ENCODE measurements at places on chromosomes 1 and 21. TPM values are rescaled to one million over a fixed set of nuclear protein-coding genes. Genes with fewer than 3 reads are reported as not detected.
A peak's percentile ranks its signal among the peaks of the same experiment; 100 is the strongest.

CFH gene
- polyA plus RNA-seq, result 38.4 TPM

SHE gene
- 11.0 TPM for polyA plus RNA-seq

LY9 gene
- 0.17 TPM for polyA plus RNA-seq

UTS2 gene
- 0.37 TPM for polyA plus RNA-seq

CNKSR1 gene
- 10.7 TPM for polyA plus RNA-seq

DNA sequence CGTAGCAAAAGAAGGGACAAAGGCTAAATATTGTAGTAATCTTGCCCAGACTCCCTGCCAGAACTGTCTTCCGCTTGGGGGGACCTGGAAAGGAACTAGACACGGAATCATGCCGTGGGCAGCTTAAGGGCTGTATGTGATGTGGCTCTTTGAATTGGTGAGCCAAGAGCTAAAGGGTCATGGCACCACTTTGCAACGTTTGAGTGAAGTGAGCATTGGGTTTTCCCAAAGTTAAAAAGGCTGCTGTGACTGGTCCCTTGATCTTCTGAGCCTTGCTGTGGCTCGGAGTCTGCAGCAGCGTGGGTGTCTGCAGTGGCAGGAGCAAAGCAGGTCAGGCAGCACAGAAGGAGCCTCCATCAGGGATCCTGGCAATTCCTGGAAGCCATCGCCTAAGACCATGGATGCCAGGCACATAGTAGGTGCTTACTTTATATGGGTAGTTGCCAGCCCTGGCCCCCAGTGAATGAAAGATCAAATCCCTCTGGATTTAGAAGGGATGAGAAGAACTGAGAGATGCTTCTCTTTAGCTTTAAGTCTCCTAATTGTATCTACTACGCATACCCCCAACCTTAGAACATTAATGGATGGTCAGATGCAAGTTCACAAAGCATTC is 1.8 kb downstream of the SMYD2 start:
- no peak for DNase-seq

DNA sequence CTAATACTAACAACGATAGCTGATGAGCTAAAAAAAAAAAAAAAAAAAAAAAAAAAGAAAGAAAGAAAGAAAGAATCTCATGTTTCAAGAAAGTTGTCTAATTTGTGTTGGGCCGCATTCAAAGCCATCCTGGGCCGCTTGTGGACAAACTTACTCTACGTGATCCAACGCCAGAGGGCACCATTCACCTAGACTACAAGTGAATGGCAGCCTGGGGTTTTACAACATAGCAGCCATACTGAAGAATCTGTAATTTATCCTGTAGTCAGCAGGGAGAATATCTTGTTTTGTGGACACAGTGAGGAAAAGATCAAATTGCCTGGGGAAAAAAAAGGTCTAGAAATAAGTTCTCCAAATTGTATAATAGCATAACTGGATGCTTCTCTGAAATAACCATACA is 47.0 kb downstream of the CYP2J2 start:
- peak; percentile 67 for DNase-seq

GRCh38 chr1:234107416-234108021 is 203.0 kb downstream of the SLC35F3 start:
- DNase-seq, result no peak

DNA sequence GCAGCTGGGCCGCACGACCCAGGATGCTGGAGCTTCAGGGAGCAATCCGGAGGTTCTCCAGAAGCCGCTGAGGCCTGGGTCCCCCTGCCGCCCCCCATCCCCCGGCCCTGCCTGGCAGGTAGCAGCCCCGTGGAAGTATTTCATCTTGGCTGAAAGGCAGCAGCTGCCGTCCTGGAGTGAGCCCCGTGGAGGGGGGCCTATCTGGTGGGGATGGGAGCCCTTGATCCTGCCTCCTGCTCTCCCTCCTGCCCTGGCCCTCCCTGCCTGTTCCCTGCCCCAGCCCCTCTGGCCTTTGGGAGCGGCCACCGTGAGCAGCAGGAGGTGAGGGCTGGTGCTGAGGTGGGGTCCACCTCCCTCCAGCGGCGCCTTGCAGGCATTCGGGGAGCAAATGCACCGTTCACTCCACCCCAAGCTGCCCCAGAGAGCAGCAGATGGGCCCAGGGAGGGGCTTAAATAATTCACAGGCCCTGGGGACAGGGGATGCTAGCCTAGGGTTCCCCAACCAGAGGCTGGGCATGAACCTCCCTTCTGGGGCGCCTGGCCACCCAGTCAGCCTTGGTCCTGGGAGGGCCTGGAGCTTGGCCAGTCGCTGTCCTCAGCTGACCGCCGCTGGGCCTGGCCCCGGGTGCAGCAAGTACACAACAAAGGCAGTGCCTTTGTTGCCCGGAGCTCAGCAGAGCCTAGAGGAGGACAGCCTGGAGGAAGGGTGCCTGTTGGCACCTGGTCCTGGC is 23.7 kb upstream of the PLCH2 start:
- DNase-seq, result no peak

DNA sequence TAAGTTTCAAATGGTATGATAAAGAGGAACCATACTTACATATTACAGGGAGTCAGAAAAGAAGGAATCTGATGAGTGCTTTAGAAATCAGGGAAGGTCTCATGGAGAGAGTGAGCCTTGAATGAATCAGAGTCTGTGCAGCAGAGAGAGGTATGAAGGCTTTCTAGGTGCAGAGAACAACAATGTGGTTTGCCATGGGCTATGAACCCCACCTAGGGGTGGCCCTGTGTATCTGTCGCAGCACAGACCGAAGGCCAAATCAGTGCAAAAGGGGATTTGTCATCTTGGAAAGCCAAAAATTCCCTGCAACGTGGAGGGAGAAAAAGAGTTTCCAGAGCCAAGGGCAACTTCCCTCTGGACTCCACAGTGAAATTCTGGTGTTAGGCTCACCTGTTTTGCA is 3.5 kb downstream of the PAPPA2 start:
- no peak for DNase-seq

- no peak for DNase-seq
Measured at GRCh38 chr1:192530254-192530653, 45.3 kb upstream of the RGS1 start.

DNA sequence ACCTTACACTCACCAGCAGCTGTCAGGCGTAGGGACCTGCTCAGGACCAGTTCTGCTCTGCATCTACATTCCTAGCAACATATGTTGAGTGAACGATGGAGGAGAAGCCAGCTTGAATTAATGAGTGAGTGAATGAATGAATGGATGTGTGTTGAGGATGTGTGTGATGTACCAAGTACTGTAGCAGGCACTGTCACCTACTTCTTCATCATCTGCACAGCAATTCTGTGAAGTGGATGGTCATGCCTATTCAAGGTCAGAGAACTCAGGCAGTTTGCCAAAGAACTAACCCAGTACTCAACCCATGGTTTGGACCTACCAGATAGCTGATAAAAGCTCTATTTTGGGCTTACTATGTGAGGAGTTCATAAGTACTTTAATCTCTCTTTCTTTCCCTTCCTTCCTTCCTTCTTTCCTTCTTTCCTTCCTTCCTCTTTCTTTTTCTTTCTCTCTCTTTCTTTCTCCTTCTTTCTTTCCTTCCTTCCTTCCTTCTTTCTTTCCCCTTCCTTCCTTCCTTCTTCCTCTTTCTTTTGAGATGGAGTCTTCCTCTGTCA is 56.9 kb downstream of the ATP1A1 start:
- no peak for DNase-seq

Data from right renal pelvis (tissue), 4 donors.